HepG2 (cell line): ENCODE measurements at places on chromosomes 3 and 15. TPM values are rescaled to one million over a fixed set of nuclear protein-coding genes. Genes with fewer than 3 reads are reported as not detected.

DNA sequence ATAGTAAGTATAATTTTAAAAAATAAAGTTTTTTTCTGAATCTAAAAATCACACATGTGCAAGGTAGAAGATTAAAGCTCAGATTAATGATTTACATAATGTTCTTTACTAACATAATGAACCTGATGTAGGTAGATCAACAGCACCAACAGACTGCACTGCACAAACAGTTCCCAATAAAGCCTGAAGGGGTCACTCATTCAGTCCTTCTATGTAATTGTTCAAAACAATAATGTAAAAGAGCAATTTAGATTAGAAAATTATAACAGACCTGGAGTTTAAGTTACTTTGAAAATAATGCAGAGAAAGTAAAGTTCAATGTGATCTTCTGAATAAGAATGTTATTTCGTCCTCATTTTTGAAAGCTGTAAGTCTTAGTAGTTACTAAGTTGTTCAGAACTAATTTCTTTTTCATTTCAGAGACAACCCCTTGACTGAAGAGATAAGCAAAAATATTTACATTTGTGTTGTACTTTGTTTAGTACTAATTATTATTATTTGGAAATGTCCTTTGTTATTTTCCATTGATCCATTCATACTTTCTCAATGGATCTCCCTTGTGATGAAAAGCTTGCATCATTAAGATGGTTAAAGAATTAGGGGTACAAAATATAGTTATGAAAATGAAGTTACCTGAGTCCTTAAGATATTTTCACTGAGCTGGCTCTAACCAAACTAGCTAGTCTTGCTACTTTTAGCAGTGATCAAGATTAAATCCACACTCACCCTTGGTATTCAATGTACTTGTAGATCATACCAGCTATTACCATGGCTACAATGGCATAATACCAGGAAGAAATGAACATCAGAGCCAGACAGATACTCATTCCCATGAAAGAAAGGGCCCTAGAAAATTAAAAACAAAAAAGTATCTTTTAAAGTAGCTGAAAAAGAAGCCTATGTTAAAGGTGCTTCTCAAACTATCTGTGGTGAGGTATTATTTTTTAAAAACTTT is 16.8 kb downstream of the EMC4 start:
- DNase-seq = peak; percentile 34

- no peak for DNase-seq
These were observed 161.3 kb downstream of the KLF13 start for GRCh38 chr15:31487811-31488436.

DNA sequence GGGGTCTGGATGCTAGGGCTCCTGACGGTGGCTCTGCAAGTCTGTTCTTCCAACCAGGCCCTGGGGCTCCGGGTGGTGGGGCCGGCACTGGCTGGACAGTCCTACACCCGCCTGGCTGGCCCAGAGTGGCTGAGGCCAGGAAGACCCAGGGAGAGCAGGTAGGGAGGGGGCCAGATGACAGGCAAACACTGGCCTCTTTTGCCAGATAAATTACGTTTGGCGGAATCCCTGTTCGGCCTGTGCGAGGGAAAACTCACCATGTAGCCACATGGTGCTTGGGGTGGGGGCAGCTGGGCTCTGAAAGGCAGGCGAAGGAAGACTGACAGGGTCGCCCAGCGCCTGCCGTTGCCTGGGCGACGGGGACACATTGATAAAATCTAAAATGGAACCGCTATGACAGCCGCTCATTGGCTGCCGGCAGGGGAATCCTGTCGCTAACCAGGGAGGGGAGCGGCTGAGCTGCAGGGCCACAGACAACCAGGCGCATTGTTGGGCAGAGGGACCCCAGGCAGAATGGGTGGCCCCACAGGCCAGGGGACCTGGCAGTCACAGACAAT is 30.4 kb downstream of the IQSEC1 start:
- no peak for DNase-seq

- DNase-seq = no peak
These were observed 24.1 kb downstream of the PDCD10 start for GRCh38 chr3:167710552-167710951.

The PRR20G gene
- polyA plus RNA-seq = not detected in 2 replicates

GRCh38 chr15:26772154-26773066 is at the start of gene GABRB3:
GABRB3 (minus strand) TSS chr15:26773066.
- DNase-seq = no peak
